Lung (tissue), 17 donors: ENCODE measurements at places on chromosomes 1 and 21. TPM values are rescaled to one million over a fixed set of nuclear protein-coding genes. Genes with fewer than 3 reads are reported as not detected.

CBR3 gene
- polyA plus RNA-seq, result 9.0 TPM

PLA2G2F gene
- not detected for polyA plus RNA-seq

PLEKHO1 gene
- 88.0 TPM for polyA plus RNA-seq

SLC26A9 gene
- polyA plus RNA-seq, result 17.3 TPM

NIT1 gene
- polyA plus RNA-seq, result 26.9 TPM

TESK2 gene
- 3.6 TPM for polyA plus RNA-seq

HAO2 gene
- polyA plus RNA-seq, result not detected

F5 gene
- 1.5 TPM for polyA plus RNA-seq
